ENCODE measurements at places on chromosomes 4 and X.
A peak's percentile ranks its signal among the peaks of the same experiment; 100 is the strongest.

GRCh38 chr4:121477079-121477478, 96.3 kb upstream of the QRFPR start:
- DNase-seq: no peak

DNA sequence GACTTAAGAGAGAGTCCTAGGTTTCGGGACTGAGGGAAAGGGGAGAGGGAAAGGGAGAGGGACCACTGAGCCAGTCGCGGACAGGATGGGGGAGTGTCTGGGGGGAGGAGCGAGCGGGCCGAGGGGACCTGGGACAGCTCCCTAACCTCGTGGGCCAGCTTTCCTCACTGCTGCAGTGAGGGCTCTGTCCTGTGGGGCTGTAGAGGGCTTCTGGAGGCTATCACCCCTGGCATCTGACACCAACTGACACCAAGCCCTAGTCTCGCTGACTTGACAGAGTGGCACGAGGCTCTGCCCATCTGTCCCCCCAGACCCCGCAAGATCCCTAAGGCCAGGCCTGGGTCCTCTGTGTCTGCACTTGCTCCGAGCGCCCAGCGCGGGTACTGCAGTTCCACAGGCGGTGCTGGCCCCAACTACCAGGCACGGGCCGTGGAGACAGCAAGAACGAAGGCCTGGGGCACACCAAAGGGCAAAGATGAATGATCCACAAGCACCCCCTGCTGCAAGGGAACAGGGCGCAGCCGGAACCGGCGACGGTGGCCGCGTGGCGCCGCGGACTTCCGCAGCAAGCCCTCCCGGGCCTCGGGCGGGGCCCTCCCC, 465 bp downstream of the HAUS7 start:
- no peak for DNase-seq

GRCh38 chrX:72467135-72467534, 105.5 kb downstream of the HDAC8 start:
- DNase-seq: no peak

DNA sequence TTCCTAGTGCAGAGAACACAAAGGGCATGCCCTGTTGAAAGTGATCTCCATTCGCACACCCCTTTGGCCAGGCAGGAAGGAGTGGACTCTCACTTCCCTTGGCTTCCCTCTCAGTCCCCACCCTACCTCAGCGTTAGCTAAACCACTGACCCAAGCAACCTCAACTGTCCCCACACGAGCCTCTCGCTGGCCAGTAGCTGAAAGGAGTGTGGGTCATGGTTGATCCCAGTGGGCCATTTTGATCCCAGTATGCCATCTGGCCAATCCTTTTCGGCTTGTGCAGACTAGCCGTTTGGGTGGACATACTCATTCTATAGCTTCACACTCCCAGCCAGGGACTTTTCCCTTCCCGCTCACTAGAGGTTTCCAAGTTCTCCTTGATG, 24.4 kb upstream of the BCORL1 start:
- no peak for DNase-seq

DNA sequence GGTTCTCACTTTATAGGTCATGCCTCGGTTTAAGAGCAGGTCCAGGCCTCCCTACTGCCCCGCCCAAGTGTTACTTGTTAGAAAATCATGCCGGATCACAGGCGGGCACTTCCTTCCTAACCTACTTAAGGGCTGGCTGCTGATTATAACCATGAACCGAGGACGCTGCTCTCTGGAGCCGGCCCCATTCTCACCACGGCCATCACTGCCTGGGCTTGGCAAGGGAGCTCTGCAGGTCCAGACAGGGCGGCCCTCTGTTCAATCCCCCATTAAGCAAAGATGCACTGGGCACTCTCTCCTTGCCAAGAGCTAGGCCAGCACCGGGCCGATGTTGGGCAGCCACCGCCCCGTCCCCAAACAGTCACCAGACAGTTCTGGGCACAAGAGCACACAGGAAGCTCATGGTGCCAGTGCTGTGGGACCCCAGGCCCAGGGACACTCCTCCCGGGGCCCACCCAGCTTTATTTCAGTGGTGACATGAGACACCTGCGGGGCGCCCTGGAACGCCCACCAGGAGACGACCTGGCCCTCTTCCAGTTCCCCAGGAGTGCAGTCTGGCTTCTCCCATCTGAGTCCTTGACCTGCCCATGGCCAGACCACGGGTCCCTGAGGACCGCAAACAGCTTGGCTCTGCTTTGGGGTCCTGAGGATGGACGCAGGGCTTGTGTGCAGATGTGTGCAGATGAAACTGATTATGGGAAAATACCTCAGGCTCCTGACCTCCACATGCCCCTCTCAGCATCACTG, 44.0 kb downstream of the ABLIM2 start:
- no peak for DNase-seq

- DNase-seq: no peak
Measured at GRCh38 chr4:61773655-61774245, 573.6 kb downstream of the ADGRL3 start.

DNA sequence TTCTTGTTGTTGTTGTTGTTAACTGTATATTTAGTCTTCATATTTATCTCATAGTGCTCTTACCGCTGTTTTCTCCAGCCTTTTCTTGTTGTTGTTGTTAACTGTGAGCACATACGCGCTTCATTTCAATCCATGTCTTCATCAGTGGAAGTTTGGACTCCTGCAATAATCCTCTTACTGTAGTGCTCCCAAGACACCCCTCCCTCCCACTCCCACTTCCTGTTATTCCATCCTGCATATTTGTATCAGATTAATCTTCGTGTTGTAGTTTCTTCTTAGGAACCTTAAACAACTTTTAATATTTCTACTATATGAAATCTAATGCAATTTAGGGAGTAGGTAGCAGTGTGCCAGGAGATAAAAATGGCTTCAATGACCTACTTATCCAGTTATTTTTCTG, 674.8 kb downstream of the RAPGEF2 start:
- no peak for DNase-seq

DNA sequence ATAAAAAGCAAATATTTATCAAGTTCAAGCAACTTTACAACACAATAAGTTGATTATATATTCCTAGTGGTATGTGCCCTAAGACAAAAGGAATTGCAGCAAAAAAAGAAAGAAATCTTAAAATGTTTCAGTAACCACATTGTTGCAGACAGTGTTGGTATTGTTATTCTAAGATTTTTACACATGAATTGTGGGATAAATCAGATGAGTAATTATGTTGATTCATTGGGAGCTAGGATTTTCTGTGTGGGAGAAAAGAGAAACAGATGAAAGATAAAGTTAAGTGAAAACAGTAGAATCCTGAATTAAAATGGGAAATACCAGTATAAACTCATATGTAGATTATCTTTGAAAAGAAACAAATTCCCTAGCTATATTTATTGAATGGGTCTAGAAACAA, 362.4 kb downstream of the PPP3CA start:
- DNase-seq: peak; percentile 38

DNA sequence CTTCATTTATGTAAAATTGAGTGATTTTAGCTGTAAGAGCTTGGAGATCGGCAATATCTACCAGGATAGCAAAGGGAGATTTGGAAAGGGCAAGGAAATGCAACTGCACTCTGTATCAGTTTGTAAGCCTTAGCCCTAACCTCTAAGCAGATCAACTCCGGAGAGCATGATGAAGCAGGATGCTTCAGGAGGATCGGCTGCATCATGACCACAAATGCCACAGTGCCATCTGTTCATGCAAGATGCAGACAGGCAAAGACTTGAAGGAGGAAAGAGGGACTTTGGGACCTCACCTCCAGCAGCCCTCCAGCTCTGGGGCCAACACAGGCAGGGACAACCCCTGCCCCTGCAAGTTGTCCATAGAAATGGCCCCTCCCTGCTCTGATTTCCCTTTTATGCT, 377.6 kb upstream of the GATB start:
- DNase-seq: no peak

- no peak for DNase-seq
Measured at GRCh38 chr4:888029-888428, 44.1 kb downstream of the GAK start.

DNA sequence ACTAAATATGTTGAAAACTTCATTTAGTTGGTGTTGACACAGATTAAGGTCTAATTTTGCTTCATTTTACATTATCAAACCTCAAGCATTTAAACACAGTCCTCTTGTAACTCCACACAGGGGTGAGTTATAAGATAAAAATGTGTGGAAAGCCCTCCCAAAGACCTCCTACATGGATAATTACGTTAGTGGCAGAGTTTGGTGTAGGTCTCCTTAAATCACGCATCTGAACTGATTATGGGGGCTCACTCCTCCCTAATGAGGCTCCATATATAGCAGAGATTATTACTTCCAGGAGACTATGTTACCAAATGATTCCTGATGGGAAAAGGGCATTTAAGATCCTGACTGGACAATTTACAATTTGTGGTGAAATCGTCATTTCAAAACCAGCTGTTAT, 32.2 kb upstream of the VCX3B start:
- no peak for DNase-seq

DNA sequence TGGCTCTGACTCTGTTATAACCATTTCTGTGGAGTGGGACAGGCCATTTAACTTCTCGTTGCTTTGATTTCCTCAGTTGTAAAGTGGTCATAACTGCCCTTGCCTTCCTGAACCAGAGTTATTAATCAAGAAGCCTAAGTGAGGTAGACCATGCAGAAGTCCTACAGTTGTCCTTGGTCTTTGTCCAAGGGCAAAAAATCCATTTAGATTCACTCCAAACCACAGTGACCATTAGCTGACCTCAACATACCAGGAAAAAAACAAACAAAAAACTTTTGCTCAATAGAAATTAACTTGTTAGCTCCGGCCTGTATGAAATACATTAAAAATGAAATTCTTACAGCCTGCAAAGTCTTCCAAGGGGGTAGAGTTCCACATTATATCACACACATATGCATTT, 52.7 kb downstream of the TBC1D9 start:
- peak; percentile 68 for DNase-seq

DNA sequence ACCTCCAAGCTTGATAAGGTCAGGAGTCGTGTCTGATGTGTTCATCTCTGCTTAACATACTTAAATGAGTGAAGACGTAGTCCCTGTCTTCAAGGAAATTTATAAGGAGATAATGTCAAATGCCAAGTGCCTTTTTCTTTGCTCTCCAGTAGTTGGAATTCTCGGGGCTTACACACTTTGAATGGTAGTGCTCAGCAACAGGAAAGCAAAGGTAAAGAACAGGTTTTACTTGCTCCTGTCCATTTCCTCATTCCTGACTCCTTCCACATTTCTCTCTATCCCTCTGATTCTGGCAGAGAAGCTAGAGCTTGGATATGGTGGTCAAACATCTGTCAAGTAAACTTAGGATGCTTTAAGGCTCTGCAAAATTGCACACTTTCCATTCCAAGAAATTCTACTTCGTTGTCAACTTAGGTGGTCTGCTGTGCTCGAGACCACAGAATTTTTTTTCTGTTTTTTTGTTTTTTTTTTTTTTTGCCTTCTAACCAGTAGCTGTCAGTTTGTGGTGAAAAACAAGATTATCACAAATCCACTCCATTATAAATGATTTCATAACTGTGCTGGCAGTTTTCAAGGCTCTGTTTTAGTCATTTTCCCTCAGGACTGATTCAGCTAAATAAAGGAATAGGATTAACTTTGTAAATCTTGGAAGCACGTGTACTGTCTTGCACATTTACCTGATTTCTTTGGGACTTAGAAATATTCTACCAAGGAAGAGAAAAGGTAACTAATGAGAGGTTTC, 180.8 kb upstream of the ANXA3 start:
- no peak for DNase-seq

DNA sequence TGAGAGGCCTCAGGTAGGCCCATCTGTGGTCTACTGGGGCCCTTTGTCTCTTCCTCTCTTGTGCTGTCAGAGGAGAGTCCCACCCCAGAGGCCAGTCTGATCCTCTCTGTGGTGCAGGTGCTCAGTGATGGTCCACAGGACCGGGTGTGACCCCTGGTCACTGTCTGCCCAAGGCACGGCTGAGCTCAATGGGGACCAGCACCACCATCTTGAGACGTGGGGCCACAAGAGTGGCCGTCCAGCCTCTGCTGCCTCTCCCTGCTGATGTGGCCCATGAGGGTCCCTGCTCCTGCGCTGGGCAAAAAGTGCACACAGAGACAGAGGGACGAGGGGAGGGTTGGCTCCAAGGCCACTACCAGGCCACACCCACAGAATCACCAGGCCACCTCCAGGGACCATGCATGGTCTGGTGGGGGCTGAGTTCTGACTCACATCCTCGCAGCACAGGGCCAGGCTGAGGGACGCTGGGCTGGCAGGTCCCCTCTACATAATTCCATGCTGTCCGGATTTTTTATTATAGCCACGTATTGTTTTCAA, 88.3 kb downstream of the FAM53A start:
- DNase-seq: no peak

DNA sequence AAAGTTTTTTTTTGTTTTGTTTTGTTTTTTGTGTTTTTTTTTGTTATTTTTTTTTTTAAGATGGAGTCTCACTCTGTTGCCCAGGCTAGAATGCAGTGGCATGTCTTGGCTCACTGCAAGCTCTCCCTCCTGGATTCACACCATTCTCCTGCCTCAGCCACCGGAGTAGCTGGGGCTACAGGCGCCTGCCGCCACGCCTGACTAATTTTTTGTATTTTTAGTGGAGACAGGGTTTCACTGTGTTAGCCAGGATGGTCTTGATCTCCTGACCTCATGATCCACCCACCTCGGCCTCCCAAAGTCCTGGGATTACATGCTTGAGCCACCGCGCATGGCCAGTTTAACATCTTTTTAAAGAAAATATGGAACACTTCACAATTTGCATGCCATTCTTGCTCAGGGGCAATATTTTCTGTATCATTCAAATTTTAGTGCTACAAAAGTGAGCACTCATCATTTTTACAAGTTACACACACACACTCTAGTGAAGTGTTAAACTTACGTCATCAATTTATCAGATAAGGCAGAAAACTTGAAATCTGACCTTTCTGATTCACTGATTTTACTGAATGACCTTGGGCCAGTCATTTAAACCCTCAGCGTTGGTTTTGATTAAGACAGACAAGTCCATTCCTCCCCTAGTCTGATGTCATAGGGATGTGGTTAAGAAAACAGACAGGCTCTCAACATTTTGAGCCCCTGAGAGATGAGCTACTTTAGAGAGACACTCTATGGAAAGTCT, 61.2 kb downstream of the TRIM2 start:
- DNase-seq: no peak

- no peak for DNase-seq
Measured at GRCh38 chrX:152869972-152870371, 27.9 kb upstream of the ZNF185 start.

- DNase-seq: peak; percentile 35
Measured at GRCh38 chr4:82044141-82044993, 329.4 kb downstream of the HNRNPD start.

GRCh38 chr4:169428376-169428775, 157.6 kb upstream of the SH3RF1 start:
- peak; percentile 35 for DNase-seq

GRCh38 chr4:158810487-158811215, 41.8 kb downstream of the FNIP2 start:
- DNase-seq: peak; percentile 95

GRCh38 chr4:162323919-162324318, 160.1 kb upstream of the FSTL5 start:
- DNase-seq: no peak

- DNase-seq: peak; percentile 39
Measured at GRCh38 chrX:1205681-1206611, 6.5 kb downstream of the CRLF2 start.

GRCh38 chr4:60656171-60656570, 544.0 kb upstream of the ADGRL3 start:
- peak; percentile 39 for DNase-seq

All from cardiac fibroblast (primary cell).